ENCODE measurements at places on chromosomes 12 and 14.

DNA sequence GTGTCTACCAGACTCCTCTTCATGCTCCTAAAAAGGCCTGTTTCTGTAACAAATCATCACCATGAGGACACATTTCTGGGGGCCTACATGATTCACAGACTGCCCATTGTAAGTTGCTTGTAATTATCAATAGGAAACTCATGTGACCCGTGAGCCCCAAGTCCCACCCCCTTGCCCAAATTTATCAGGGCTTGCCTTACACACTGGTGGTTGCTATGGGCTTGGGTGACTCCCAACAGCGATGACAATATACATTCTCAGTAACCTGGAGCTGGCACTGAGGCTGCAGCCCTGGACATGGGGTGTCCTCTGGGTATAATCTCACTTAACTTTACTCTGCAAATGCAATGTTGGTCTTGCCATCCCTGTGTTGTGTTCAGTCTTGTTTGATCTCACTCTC is 149.2 kb downstream of the NRXN3 start:
- DNase-seq = no peak

DNA sequence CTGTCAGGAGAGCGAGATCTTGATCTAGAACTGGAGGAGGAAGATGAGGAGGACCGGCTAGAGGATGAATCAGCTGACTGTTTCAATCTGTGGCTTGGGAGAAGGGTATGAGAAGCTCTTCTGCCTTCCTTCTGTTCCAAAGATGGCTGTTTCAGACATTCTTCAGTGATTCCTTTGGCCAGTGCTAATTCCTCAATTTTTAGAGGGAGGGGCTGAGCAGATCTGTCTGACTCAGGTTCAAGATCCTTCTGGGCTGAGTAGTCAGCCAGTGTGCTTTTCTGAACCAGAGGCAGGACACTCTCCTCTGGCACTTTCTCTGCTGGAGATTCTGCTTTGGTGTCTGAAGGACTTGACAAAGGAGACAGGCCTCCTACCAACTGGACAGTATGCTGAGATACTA is 15.2 kb downstream of the ACIN1 start:
- DNase-seq = no peak

- DNase-seq = no peak
Measured at GRCh38 chr12:71517145-71517846, 77.7 kb downstream of the LGR5 start.

DNA sequence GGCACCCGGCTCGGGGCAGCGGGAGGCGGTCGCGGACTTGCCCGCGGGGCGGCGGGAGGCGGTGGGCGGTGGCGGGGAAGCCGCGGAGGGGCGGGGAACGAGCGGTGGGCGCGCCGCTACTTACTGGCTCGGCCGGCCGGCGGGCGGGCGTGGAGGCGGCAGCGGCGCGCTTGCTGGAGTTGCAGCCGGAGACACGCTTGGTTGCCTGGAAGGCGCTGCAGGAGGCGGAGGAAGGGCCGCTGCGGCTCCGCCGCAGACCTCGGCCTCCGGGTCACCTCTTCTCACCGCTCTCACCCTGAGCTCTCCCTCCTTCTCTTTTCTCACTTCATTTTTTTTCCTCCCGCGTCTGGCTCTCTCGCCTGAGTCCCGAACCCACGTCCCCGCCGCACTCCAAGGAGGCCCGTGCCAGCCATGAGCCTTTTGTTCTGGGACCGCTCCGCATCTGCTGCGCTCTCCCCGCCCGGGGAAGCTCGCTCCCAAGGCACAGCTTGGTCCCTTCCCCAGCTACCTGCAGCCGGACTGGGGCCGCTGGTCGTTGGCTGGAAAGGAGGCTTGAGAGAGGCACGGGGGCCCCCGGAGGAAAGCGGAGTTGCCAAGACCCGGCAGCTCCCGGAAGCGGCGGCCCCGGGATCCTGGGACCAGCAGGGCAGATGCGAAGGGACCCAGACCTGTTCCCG is 592 bp upstream of the KCNK10 start:
- no peak for DNase-seq

All from iPS DF 19.7 (cell line).